ENCODE measurements at places on chromosomes 4 and X.

- DNase-seq = no peak
Observed at GRCh38 chr4:16083241-16084191, at the start of gene PROM1. PROM1 (minus strand) TSS chr4:16084023; CDS start chr4:16075906, 8,117 bp downstream.

GRCh38 chr4:26426892-26427291 is 63.4 kb downstream of the CCKAR start:
- DNase-seq = no peak

GRCh38 chrX:50813843-50814661 is at the start of gene SHROOM4:
SHROOM4 (minus strand) TSS chrX:50814194; CDS start chrX:50814018, 176 bp downstream.
- no peak for DNase-seq

DNA sequence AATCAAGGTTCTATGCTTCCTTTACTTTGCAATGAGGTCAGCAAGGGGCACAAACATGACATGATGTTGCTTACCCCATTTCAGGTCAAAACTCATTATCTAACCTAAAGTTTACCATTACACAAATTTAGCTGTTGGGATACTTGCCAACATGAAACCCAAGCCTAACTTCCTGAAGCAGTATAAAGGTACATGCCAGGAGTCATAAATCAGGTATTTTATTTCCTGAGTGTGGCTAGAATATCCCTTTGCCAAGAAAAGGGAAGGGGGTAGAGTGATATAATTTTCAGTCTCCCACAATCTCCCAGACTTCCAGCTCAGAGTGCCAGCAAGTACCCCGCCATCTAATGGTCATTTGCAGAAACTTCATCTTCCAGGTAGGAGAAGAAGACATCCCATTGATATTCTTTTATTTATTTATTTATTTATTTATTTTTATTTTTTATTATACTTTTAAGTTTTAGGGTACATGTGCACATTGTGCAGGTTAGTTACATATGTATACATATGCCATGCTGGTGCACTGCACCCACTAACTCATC is 136.6 kb downstream of the NEXMIF start:
- DNase-seq = no peak

All from CD4-positive, alpha-beta T cell treated with Interleukin-12 subunit alpha and Interleukin-12 subunit beta, for 1 hour (primary cell).